ENCODE measurements at places on chromosomes 16 and 17.
A peak's percentile ranks its signal among the peaks of the same experiment; 100 is the strongest.

DNA sequence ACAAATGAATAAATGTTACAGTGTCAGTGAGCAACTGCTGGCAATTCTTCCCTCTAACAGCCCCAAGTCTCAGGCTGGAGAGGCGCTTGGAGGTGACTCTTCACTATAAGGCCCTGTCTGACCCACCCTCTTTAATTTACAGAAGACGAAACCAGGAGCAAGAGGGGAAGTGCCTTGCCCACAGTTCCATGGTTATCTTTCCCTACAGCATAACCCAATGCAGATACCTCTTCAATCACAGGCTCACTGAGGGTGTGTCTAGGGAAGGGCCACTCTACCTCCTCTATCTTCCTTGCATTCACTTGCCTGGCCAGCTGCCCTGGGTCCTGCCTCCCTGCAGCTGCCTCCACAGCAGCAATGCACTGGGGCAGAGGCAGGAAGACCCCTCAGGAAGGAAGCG, 9.6 kb upstream of the N4BP1 start:
- no peak for DNase-seq

DNA sequence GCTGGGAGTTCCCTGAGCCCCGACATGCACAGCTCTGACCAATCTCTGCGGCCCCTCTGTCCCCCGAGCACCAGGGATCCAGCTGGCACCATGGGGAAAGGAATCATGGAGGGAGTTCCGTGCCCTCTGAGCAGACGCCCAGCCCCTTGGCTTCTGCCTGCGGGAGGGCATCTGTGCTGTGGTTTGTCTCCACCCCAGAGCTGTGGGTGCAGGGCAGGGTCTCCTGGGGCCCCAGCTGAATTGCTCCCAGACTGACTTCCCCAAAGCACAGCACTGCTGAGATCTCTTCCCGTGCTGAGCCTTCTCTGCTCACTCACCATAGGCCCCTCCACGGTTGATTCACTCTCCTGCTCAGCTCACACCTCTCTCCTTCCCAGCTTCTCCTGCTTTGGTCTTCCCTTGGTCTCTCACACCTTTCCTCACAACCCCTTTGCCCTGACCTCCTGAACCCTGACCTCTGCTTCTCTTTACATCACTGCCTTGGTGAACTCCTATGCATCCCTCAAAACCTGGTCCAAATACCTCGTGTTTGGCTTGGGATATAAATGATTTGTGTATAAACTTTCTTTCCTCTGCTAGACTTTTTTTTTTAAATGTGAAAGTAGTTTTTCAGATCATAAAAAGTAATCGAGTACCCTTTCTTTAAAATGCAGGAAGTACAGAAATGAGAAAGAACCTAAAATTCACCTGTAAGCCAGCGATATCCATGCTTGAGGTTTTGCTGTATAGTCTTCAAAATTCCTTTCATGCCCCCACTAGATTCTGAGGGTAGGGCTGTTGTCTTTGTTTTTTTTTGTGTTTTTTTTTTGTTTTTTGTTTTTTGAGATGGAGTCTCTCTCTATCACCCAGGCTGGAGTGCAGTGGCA, 265.3 kb downstream of the SEC14L1 start:
- DNase-seq, result no peak

GRCh38 chr17:48757524-48757961, 29.0 kb upstream of the HOXB13 start:
- peak; percentile 5 for DNase-seq

DNA sequence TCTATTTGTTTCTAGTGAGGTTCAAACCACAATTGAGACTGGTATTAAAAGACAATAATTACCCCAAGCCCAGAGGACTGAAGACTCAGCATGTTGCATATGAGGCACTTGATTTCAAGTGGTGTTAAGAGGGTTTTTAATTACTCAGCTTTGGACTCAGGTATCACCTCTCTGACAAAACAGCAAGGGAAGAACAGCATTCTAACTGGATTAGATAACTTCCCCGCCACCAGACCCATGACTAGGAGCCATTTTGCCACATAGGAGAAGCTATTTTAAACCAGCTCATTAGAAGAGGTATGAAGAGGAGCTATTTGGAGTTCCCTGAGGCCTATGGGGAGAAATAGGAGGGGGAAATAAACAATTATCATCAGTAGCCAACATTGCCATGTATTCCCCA, 226.1 kb upstream of the TOX3 start:
- no peak for DNase-seq

- no peak for DNase-seq
Observed at GRCh38 chr16:54487933-54488332, 201.3 kb upstream of the IRX3 start.

DNA sequence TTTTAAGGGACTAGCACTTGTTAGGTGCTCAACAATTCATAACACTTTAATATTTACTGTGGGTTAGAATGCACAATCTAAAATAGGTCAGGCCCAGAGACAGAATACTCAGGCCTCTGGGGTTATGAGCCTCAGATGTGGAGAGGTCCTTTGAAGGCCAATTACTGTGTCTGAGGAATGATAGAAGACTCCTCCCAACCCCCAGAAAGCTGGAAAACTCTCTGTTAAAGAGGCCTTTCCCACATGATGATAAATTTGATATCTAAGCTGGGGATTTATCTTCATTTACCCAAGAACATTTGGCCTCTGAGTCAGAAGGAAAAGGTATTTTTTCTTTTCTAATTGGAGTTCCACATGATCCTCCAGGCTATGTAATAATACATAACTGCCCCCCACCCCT, 41.1 kb upstream of the MMD start:
- no peak for DNase-seq

GRCh38 chr16:70349783-70350182, 3.1 kb downstream of the DDX19A start:
- no peak for DNase-seq

GRCh38 chr17:66715745-66716156, 119.2 kb upstream of the CACNG5 start:
- DNase-seq, result no peak

DNA sequence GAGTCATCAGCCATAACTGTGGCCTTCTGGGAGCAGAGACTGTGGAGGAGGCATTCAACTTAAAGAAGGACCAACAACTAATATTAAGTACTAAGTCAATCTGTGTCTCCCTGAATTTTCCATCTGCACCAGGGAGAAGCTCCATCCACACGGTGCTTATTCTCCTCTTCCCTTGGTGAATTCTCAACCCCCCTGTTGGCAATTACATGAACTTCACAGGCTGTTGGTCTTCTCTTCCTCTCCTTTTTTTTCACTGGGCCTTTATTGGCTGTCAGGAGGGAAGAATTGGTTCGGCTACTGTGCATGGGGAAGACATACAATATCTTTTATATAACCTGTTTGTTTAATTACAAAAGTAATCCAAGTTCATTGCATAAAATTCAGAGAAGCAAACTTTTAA, 152.8 kb upstream of the IRX6 start:
- no peak for DNase-seq

GRCh38 chr16:49664221-49665215, 191.4 kb downstream of the ZNF423 start:
- no peak for DNase-seq

GRCh38 chr17:74342224-74342623, 16.2 kb downstream of the KIF19 start:
- no peak for DNase-seq

- DNase-seq, result no peak
Observed at GRCh38 chr17:57873261-57874057, 23.6 kb upstream of the MRPS23 start.

- no peak for DNase-seq
Observed at GRCh38 chr17:49911719-49912118, 57.3 kb upstream of the DLX4 start.

- no peak for DNase-seq
Observed at GRCh38 chr17:56973520-56973919, 4.4 kb upstream of the SCPEP1 start.

DNA sequence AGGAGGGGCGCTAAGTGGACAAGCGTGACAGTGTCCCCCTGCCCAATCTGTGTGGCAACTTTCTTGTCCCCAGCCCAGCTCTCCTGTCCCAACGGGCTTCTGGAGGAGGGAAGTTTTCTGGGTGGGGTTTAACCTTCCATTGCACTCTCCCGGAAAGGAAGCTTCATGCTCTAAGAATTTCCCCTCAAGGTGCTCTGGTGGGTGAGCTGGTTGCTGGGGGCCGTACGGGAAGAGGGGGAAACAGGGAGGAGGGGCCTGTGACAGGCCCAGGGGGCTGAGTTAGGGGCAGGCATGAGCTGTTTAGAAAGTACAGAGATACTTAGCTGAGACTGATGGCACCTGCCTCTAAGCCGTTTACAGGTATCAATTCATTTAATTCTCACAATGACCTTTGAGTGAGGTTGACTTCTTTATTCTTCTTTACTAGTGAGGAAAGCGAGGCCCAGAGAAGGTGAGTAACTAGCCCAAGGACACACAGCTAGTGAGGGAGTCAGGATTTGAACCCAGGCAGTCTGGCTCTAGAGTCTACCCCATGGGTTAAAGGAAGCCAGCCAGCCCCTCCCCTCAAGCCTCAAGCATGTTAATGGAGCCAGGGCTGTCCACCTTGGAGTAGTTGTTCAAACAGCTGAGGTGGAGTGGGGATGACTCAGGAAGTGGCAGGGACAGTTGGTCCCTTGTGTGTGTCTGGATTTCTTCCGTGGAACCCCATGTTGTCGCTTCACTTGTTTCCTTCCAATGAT, 18.9 kb downstream of the ADGRG1 start:
- no peak for DNase-seq

- no peak for DNase-seq
Observed at GRCh38 chr17:79075861-79076406, 1.3 kb downstream of the ENGASE start.

DNA sequence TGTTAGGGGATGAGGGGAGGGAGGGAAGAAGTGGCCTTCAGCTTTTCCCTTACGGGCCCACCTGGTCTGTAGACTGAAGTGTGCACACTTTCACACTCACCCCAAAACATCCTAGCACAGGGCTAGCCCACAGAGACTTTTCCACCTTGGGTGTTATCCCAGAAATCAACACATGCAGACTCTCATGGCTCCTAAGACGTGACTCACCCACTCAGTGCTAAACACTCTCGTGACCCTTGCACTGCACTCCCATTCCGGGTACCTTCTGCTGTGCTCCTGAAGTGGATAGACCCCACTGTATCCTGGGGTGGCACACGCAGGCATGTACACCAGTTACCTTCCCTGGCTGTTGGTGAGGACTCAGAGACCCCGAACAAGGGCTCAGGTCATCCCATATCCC, 23.0 kb upstream of the ABCC3 start:
- no peak for DNase-seq

GRCh38 chr16:1731073-1731472, 25.1 kb downstream of the MAPK8IP3 start:
- no peak for DNase-seq

GRCh38 chr16:70695331-70696070, 9.6 kb upstream of the MTSS2 start:
- DNase-seq, result no peak

GRCh38 chr17:15194859-15195277, 70.3 kb downstream of the PMP22 start:
- DNase-seq, result peak; percentile 25

GRCh38 chr17:82802075-82802780, 37.6 kb downstream of the ZNF750 start:
- DNase-seq, result no peak

GRCh38 chr16:83802135-83802534, 5.6 kb upstream of the HSBP1 start:
- DNase-seq, result no peak

- DNase-seq, result no peak
Observed at GRCh38 chr17:6651919-6652452, 424 bp downstream of the C17orf100 start.

- DNase-seq, result no peak
Observed at GRCh38 chr16:82672676-82673075, 45.9 kb downstream of the CDH13 start.

- no peak for DNase-seq
Observed at GRCh38 chr16:17305694-17306093, 165.1 kb downstream of the XYLT1 start.

- DNase-seq, result no peak
Observed at GRCh38 chr16:27921134-27921533, 142.4 kb downstream of the GSG1L start.

- DNase-seq, result no peak
Observed at GRCh38 chr17:38428112-38428642, at the start of gene ARHGAP23. TSS of gene ARHGAP23 (plus strand) at chr17:38428464. CDS start at chr17:38428486, 22 bp downstream.
